ENCODE measurements at places on chromosomes 16 and 17. TPM values are rescaled to one million over a fixed set of nuclear protein-coding genes. Genes with fewer than 3 reads are reported as not detected.

Gene ACBD4
- 4.6 TPM for polyA plus RNA-seq

- DNase-seq, result no peak
Measured at GRCh38 chr16:11705311-11706025, 37.2 kb downstream of the TXNDC11 start.

DNA sequence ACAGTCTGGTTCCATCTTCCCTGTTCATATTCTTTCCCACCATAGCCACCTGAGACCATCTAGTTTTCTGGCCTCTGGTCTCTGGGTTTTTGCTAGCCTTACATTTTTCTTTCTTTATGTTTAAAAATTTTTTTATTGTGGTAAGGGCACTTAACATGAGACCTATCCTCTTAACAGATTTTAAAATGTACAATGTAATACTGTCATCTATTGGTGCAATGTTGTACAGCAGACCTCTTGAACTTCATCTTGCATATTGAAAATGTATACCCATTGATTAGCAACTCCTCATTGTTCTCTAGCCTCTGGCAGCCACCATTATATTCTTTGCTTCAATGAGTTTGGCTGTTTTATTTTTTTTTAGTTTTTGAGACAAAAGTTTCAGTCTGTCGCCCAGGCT, 39.2 kb downstream of the ITGAM start:
- DNase-seq, result no peak

DNA sequence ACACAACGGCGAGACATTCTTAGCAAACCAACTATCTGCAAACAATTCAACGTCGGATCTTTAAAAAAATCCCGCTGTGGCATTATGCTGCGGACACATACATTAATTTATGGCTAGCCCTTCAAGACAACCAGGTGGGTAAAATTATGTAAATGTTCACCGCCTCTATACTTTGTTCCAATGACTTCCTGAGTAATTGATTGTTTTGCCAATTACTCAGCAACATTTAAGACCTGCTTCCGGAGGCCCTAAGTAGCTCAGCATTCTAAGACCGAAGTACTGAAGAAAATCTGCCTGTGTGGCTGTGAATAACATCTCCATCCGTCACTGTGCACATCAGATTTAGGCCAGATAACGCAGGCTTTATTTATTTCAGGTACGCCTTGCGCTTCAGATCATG, 23.3 kb downstream of the QPRT start:
- DNase-seq, result no peak

Data from GM23248 (cell line).